DMS153 (cell line): ENCODE measurements at places on chromosomes 2 and 18.

DNA sequence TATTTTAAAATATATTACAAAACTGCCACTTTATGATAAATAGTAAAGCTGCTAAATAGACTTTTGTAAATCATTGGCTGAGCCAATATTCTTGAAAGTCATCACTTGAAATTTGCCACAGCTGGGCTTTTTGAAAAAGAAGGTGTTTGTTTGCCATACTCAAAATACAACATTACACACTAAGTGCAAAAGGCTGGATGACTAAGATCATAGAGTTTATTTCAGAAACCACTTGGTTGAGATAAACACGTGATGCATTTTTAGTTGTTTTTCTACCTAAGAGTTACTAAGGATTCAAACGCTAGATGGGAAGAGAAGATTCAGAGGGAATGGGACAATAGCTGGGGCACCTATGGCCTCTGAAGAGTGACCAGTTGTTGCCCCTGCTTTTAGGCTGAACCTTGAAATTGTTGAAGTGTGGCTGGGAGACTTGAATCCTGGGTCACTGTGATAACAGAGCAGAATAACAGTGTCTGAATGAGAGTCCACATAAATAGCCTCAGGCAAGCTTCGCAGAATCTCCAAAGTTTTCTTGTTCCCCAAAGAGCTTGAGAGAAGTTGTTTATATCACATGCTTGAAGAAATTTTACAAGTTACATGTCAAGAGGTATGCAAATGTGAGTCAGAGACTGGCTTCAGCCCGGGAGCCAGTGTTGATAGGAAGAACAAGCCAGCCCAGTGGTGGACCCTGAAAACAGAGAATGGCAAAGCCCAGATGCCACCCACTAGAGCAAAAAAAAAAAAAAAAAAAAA lies 409.8 kb downstream of the GPD2 start:
- no peak for DNase-seq

DNA sequence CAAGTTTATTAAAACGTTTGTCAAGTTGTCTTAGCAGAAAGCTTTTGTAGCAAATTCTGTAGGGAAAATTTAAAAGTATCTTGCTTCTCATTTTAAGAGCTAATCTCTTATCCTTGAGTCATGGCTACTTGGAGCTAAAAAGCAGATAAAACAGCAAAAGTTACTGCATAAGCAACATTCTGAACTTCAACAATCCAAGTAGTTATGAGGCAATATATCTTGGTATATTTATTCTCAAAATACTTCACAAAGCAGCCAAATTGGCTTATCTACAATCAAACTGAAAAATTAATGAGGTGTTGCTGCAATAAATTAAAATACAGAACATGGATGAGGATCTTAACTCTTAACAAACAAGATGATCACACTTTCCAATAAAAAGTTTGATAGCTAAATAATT lies 306.5 kb downstream of the PIEZO2 start:
- no peak for DNase-seq

DNA sequence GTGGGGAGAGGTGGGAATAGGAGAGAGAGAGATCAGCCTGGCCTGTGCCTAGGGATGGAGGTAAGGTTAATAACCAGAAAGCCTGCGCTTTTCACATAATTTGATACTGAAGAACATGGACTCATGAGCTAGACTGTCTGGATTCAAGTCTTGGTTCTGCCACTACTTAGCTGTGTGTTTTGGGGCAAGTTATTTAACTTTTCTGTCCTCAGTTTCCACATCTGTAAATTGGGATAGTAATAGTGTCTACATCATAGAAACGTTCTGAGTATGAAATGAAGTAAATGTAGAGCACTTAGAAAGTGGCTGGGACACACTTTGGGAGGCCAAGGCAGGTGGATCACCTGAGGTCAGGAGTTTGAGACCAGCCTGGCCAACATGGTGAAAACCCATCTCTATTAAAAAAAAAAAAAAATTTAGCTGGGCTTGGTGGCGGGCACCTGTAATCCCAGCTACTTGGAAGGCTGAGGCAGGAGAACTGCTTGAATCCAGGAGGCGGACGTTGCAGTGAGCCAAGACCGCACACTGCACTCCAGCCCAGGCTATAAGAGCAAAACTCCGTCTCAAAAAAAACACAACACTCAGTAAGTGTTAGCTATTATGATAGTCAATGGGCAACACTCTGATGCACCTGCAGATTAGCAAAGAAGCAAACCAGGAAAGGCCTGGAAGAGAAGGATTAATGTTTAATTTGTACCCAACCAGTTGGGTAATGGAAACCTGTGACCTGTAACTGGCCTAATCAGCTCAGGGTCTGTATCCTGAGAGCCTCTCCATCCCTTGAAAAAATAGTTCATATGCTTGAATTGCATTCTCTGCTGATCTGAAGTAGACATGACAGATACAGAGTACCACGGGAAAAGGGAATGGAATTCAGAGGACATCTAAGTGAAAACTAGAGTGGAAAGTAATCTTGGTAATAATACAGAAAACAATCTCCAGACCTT lies 6.8 kb downstream of the GALM start:
- no peak for DNase-seq

DNA sequence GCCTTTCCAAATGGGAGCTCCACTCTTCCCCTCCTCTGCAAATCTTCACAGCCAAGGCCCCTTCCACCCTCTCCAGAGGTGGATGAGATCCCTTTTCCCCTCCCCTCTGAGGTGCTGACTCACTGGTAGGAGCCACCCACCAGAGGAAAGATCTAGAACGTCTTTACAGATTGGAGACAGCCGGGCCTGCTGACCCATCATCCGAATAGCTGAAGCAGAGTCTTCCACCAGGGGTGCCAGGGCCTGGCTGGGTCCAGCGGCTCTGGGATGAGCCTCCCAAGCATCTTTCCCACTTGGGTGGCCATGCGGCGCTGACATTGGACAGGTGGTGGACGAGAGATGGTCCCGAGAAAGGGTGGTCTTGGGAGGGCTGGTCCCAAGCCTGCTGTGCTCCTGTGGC lies 9.0 kb downstream of the ERFE start:
- DNase-seq, result no peak

DNA sequence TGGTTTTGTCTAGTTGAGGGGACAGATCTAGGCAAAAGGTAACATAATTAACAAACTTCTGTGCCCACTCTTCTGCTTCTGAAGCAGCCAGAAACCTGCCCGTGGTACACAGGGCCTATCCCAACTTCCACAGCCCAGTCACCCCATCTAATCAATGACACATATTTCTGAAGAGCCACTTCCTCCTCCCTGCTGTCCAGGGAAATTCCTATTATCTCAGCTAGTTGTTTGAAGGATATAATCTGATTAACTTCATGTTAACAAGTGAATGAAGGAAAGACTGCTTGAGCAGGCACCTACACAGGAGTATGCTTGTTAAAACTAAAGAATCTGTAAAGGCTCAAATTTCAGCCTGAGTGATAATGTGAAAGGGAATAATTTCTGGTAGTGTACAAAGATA lies 61.4 kb downstream of the CCDC148 start:
- DNase-seq, result no peak

GRCh38 chr2:229243890-229244560 lies 27.1 kb downstream of the PID1 start:
- DNase-seq, result no peak

- DNase-seq, result no peak
Observed at GRCh38 chr2:215848698-215849097, 164.7 kb downstream of the MREG start.

DNA sequence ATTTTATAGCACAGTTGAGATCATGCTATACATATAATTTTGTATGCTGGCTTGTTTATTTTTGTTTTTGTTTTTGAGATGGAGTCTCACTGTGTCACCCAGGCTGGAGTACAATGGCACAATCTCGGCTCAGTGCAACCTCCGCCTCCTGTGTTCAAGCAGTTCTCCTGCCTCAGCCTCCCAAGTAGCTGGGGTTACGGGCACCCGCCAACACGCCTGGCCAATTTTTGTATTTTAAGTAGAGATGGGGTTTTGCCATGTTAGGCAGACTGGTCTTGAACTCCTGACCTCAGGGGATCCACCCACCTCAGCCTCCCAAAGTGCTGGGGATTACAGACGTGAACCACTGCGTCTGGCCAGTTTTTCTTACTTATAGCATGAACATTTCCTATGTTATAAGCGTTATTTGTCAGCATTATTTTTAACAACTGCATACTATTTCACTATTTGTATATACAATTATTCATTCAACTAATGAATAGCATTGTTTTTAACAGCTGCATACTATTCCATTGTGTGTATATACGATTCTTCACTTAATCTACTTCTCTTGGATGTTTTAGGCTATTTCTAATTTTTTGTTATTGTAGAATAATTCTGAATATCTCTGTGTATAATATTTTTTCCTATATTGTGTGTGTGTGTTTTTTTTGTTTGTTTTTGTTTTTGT lies 3.5 kb downstream of the EHD3 start:
- no peak for DNase-seq

DNA sequence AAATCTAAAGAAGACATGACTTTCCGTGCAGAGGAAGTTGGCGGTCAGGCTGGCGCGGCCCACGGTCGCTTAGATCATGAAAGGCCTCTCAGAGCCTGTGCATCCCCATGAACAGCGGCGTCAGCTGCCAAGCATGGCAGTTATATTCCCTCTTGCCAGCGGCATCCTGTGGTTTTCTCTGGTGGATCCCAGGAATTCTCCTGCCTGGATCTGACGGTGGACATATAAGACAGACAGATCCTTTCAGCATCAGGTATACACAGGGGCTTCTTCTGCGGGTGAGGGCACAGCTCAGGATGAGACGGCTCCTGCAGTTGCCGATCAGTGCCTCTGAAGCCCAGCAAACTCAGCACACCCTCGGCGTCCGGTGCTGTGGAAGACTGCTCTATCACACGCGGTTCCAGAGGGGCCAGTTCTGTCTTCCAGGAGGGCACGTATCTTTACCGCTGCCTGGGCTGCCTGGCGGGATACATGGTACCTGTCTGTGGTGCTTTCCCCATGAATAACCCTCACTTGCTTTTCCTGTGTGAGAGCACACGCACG lies 157.8 kb downstream of the LDLRAD4 start:
- DNase-seq, result no peak

- DNase-seq, result no peak
Observed at GRCh38 chr2:85635636-85636035, 19.6 kb downstream of the USP39 start.

GRCh38 chr2:232354069-232354468 lies 24.5 kb upstream of the ALPP start:
- no peak for DNase-seq

- no peak for DNase-seq
Observed at GRCh38 chr18:75812761-75813160, 385.3 kb upstream of the SMIM21 start.

DNA sequence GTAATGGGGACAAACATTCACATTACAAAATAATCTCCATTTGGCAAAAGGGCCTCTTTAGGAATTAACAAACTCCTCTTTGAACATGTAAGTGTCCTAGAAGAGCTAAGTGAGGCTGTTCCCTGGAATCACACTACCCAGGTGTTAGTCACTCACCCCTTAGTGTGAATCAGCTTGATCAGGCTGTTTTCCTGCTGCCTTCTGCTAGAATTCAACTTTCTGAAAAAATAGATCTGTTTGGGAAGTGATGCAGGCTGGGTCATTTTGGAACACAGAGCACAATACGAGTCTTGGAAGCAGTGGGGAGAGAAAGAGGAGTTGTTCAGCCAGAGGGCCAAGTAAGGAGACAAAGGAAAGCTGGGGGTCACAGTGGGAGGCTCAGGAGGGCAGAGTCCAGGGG lies 40.0 kb downstream of the TTC32 start:
- no peak for DNase-seq

DNA sequence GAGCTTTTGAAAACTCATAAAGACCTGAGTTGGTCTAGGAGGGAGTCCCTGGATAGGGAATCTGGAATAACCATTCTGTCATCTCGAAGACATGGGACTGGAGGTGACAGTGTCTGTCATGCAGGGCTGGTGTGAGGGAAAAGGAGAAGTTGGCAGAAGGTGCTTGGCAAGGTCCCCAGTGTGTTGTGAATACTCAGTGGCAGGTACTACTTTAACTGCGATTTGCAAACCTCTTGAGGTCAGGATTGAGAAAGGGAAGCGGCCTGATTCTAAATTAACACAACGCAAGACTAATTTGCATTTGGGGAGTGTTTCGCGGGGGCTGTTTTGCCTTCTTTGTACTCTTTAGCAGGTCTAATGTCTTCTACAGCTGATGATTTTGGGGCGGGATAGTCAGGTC lies 77.0 kb upstream of the TMEM200C start:
- DNase-seq, result no peak

GRCh38 chr18:12420821-12421421 lies 13.2 kb downstream of the PRELID3A start:
- no peak for DNase-seq

- no peak for DNase-seq
Observed at GRCh38 chr2:239768907-239769553, 256.1 kb downstream of the NDUFA10 start.

- peak; percentile 54 for DNase-seq
Observed at GRCh38 chr2:132448771-132449170, 32.2 kb downstream of the GPR39 start.

GRCh38 chr2:108348816-108349570 lies 28.8 kb upstream of the SULT1C4 start:
- no peak for DNase-seq

- DNase-seq, result no peak
Observed at GRCh38 chr2:36137612-36138011, 218.0 kb upstream of the CRIM1 start.

DNA sequence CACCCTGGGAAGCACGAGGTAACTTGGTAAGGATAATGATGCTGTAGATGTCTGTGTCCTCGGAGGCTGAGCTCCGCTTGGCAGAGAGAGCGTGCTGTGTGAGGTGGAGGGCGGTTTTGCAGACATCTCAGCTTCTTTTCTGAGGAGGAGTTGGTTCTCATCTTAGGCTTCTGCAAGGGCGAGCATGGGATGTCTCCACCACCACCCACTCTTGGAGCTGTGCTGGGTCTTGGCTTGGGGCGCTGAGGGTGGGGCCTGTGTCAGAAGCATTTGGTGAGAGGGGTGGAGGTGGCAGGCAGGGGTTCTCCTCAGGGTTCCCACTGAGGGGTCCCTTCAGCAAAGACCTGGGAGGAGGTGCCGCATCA lies 9.2 kb downstream of the OXER1 start:
- no peak for DNase-seq

GRCh38 chr2:80016171-80016570 lies 288.4 kb downstream of the LRRTM1 start:
- DNase-seq, result no peak

GRCh38 chr2:41880561-41881243 lies 167.1 kb upstream of the PKDCC start:
- no peak for DNase-seq

DNA sequence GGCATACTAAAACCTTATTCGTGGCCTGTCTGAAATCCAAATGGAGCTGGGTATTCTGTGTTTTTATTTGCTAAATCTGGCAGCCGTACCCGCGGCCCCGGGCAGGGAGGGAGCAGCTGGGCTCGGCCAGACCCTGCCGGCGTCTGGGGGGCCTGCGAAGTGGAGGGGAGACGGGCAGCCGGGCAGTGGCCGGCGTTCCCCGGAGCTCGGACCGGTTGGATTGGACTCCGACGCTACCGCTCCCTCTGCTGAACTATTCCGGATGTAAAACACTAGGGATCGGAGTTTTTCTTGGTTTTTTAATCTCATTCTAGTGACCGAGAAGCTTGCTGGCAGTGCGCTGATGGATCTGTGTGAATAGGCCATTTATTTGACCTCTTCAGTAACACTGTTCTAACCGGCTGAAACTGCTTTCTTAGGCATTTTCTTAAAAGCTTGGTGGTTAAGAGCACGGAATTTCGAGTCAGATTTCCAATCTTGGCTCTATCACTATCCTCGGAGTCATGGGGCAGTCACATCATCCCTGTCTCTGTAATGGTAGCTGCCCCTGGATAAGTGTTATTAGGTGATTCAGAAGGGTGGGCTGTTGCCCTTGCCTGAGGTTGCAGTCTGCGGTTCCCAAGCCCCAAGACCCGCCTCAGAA lies 694 bp downstream of the UNC50 start:
- DNase-seq, result no peak
